Activated CD4-positive, alpha-beta memory T cell treated with anti-CD3 and anti-CD28 coated beads for 36 hours (primary cell): ENCODE measurements at places on chromosomes 5 and 9. TPM values are rescaled to one million over a fixed set of nuclear protein-coding genes. Genes with fewer than 3 reads are reported as not detected.

DPYSL3 gene
- total RNA-seq: not detected

ARHGEF37 gene
- total RNA-seq: 0.77 TPM

CARTPT gene
- total RNA-seq: not detected

FOXD4L6 gene
- total RNA-seq: not detected

SLC36A3 gene
- not detected for total RNA-seq

PCDHGC4 gene
- not detected for total RNA-seq
